ENCODE measurements at places on chromosomes 16 and 17. TPM values are rescaled to one million over a fixed set of nuclear protein-coding genes. Genes with fewer than 3 reads are reported as not detected.
A peak's percentile ranks its signal among the peaks of the same experiment; 100 is the strongest.

- DNase-seq = no peak
These were observed 53.3 kb upstream of the LYRM9 start for GRCh38 chr17:27946513-27946912.

DNA sequence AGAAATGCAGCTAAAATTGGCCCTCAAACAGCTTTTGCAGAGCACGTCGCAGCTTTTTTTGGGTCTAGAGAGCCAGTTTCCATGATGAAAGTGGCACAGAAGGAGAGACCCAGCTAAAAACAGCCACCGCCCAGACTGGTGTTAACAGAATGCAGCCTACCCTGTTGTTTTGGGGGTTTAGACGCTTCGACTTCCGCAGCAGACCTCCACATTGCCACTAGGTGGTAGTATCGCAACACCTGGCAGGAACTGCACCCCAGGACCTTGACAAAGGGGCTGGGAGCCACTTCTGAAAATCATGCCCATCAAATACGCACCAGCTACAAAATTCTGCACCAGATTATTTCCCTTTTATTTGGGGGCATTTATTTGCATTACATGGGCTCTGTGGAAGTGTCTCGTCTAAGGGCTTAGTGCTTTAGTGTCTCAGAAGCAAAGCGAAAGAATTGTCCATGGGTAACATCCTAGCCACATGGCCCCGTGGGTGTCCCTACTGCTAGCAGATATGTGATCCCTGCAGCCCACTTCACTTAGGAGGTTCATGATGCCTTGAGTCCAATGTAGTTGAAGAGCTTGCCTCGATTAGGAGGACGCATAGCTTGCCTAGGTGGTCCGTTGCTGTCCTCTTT lies 167.1 kb downstream of the HAPSTR1 start:
- no peak for DNase-seq

Gene C16orf96
- 0.05 TPM for total RNA-seq

Gene DPEP3
- total RNA-seq = 0.23 TPM

Gene HS3ST3B1
- total RNA-seq = 5.0 TPM

Gene GPR139
- not detected for total RNA-seq

DNA sequence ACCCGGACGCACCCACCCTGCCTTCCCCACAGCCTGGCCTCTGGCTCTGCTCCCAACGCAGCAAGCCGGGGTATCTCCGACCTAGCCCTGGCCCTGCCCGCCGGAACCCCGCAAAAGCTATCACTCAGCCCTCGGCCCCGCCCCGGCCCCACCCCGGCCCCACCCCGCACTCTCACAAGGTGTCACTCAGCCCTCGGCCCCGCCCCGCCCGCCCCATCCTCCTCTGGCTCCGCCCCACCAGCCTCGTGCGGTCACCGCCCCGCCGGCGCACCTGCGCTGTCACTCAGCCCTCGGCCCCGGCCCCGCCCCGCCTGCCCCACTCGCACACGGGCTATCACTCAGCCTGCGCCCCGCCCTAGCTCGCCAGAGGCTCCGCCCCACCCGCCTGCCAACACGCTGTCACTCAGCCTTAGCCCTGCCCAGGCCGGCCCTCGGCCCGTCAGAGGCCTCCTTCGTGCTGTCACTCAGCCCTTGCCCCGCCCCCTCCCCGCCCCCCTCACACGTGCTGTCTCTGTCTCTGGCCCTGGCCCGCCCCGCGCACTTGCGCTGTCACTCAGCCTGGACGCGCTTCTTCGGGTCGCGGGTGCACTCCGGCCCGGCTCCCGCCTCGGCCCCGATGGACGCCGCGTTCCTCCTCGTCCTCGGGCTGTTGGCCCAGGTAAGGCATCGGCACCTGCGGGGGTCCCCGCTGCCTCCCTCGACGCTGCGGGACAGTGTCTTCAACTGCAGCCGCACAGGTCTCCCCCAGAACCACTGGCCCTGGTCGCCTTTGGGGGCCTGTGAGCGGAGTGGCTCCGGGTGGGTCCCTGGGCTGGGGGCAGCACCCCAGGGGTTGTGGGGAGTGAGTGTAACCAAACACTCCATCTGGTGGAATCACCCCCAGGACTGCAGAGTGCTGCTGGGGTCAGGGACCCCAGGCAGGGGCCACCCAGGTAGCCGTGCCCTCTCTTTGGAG lies at the start of gene CDH15:
Gene CDH15 (plus strand): TSS at position 533 of the 955 bp plus-strand sequence. CDS start 84 bp downstream, at position 617.
- DNase-seq = peak; percentile 93

DNA sequence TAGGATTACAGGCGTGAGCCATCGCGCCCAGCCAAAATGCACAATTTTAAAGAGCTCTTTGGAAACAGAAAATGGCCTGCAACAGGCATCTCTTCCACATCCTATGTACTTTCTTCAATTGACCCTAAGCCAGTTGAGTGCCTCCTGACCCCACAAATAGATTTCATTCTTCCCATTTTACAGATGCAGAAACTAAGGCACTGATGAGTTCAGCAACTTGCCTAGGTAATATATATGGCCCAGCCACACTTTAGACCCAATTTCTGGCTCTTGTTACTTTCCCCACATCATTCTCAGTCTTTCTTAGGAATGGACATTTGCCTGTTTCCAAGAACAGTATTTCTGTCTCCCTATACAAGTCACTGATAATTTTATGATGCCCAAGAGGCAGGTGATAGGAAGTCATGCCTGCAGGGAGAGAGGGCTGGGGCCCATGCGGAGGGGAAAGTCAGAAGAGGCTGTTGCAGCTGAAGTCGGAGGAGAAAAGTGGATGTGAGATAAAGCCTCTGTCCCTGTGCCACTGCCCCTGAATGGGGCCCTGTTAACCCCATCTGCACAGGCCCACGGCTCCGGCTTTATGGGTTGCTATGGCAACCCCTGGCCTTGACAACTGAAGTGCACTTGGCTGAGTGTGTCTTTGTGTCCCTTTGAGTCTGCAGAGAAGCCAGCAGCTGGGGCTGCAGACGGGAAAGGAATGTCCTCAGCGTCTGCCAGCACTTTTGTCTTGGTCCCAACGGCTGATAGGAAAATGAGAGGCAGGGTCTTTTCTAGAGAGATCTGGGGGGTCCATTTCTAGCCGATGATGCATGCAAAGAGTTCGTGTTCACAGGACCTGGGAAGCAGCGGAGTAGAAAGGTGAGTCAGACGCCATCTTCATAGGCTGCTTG lies 45.9 kb downstream of the ABAT start:
- DNase-seq = no peak

- peak; percentile 50 for DNase-seq
These were observed 56.5 kb downstream of the CYTH1 start for GRCh38 chr17:78725448-78726021.

Gene CDK5R1
- 12.4 TPM for total RNA-seq

Gene SEBOX
- total RNA-seq = not detected

Gene STXBP4
- 2.8 TPM for total RNA-seq

DNA sequence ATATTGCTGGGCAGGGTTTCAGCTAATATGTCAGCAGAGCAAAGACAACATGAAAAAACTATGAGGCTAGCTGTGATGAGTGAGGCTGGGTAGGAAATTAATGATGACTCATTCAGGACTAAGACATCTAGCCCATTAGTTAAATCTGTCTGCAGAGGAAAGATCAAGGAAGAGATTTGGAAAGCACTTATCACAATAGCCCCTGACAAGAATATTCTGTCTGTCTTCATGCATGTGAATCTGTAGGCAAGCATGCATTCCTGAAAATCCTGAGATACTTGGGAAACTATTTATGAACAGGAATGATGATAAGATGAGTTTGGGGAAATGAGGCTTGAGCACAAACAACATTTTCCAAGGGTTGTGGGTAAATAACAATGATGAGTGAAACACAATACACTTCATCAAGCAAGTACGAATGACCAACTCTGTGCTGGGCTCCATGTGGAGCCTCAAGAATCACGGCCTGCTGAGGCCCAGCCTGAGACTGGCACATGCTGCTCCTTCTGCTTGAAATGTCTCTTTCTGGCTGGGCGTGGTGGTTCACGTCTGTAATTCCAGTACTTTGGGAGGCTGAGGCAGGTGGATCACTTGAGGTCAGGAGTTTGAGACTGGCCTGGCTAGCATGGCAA lies 96.5 kb upstream of the ASIC2 start:
- no peak for DNase-seq

- no peak for DNase-seq
These were observed 6.6 kb downstream of the NDRG4 start for GRCh38 chr16:58506241-58507194.

DNA sequence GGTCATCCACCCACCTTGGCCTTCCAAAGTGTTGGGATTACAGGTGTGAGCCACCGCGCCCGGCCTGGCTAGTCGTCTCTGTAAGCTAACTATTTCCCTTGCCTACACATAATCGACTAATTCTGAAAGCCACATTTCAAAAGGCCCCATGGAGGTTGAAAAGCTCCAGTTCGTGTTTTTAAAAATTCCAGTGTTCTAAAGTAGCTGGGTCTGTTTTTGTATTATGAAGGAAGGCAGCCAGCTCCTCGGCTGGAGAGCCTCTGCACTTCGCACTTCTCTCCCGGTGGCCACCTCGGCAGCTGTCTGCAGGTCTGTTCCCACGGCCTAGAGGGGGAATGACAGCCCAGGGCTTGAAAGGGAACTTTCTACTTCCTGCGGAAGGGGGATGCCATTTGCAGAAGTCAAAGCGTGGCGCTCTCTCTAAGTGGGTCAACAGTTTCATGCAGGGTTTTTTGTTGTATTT lies 16.9 kb downstream of the HASPIN start:
- peak; percentile 41 for DNase-seq

Gene KRT15
- not detected for total RNA-seq

Gene CHST6
- total RNA-seq = not detected

- no peak for DNase-seq
These were observed 1.1 kb downstream of the LASP1NB start for GRCh38 chr17:38926293-38927070.

- DNase-seq = no peak
These were observed 30.6 kb downstream of the ASIC2 start for GRCh38 chr17:33262266-33263123.

Gene RRAD
- 0.99 TPM for total RNA-seq

GRCh38 chr16:57999366-57999970 lies 1.0 kb downstream of the ZNF319 start:
- DNase-seq = no peak

GRCh38 chr16:76535-77272 lies 1.3 kb upstream of the MPG start:
- no peak for DNase-seq

GRCh38 chr17:70242781-70243437 lies 73.6 kb downstream of the KCNJ2 start:
- no peak for DNase-seq

- no peak for DNase-seq
These were observed 568.3 kb upstream of the ZFHX3 start for GRCh38 chr16:73616166-73616753.

- no peak for DNase-seq
These were observed 2.8 kb downstream of the ELOB start for GRCh38 chr16:2774161-2774891.

- no peak for DNase-seq
These were observed 1.2 kb upstream of the CES1 start for GRCh38 chr16:55834049-55834448.
